ENCODE measurements at places on chromosomes 2 and 18.

GRCh38 chr2:70280242-70280798 lies 13.2 kb downstream of the SNRPG start:
- DNase-seq: no peak

DNA sequence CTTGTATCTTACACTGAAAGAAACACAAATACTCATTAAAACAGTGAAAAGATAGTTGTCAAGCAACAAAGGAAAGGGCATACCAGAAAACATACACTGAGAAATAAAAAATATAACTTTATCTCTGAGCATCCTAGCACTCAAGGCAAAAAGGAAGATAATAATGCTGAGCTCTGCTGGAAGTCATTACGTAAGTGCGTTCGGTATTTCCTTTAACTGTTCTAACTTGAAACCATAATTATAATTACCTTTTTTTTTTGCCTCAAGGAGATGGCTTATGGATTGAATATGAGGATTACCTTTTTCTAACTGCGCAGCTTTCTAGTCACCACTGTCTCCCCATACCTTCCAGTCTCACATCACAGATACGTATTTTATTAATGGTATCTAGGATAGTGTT lies 308.1 kb downstream of the GBX2 start:
- DNase-seq: no peak

DNA sequence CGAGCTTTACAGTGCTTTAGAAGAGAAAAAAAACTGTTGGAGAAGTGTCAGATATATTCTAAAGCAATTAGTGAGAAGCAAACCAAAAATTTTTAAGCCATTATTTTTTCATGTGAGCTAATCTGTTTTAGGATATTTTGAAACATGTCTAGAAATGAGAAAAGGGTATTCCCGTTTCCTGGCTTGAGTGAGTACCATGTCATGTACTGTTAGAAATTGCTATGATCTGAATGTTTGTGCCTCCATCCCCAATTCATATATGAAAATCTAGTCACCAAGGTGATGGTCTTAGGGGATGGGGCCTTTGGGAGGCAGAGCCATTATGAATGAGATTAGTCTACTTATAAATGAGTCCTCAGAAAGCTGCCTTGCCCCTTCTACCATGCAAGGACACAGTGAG lies 493.3 kb upstream of the GCFC2 start:
- no peak for DNase-seq

GRCh38 chr2:234550056-234550455 lies 53.2 kb upstream of the ARL4C start:
- DNase-seq: no peak

DNA sequence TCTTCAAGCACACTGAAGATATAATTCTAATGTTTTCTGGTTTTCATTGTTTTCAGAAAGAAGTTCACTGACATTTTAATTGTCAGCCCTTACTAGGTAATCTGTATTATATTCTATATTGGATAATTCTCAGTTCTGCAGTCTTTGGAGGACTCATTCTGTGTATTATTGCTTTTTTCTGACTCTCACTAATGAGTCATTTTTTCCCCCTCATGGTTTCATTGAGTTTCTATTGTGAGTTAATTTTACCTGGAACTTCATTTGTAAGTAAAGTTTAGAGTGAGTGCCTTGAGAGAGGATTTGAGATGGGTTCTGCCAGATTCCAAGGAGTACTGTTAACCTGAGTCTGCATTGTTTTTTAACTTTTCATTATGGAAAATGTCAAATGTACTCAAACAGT lies 90.4 kb upstream of the LYPD1 start:
- no peak for DNase-seq

GRCh38 chr2:216111122-216111521 lies 2.0 kb downstream of the XRCC5 start:
- DNase-seq: no peak

- DNase-seq: no peak
Observed at GRCh38 chr2:59237311-59237710, 996.2 kb upstream of the FANCL start.
